Left ventricle myocardium inferior (tissue), 1 donor: ENCODE measurements at places on chromosomes 12 and 14.

DNA sequence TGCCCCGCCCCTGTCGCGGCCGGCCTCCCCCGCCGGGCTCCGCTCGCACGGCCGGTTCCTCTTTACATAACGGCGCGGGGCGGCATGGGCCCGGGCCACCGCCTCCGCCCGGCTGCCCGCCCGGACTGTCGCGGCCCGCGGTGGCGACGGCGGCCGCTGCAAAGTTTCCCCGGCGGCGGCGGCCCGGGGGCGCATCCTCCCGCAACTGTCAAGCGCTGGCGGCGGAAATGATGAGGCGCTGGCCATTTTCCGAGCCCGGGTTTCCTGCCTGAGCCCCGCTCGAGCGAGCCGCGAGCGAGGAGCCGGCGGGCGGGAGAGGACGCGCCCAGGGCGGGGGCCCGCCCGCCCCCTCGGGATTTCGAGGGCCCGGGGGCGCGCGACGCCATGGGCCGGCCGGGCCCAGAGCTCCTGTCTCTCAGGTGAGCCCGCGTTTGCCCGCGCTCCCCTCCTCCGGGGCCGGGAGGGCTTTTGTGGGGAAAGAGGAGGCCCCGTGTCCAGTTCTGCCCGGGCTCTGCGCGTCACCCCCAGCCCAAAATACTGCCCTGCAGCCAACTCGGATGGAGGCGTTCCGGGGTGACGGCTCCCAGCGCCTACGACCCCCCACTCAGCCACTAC, at the start of gene SH2B3:
TSS of gene SH2B3 (plus strand) at position 65 of the 615 bp plus-strand sequence. CDS start 12,223 bp downstream, outside the sequence.
- peak within 1 kb of the TSS; percentile 96 for H3K4me3 ChIP-seq
- peak within 1 kb of the TSS; percentile 97 for H3K27ac ChIP-seq
- H3K4me1 ChIP-seq: peaks cover 85% of the 10 kb centered on the region
- no peaks in the 10 kb centered on the region for H3K27me3 ChIP-seq
- DNase-seq: no peak

GRCh38 chr12:126668961-126669360, 1598.0 kb upstream of the TMEM132C start:
- DNase-seq: no peak
- no peaks in the 10 kb centered on the region for H3K4me1 ChIP-seq
- H3K27ac ChIP-seq: no peak overlapping the region
- H3K27me3 ChIP-seq: peaks cover 10% of the 10 kb centered on the region
- H3K4me3 ChIP-seq: no peak overlapping the region
- H3K36me3 ChIP-seq: no peaks in the 10 kb centered on the region

DNA sequence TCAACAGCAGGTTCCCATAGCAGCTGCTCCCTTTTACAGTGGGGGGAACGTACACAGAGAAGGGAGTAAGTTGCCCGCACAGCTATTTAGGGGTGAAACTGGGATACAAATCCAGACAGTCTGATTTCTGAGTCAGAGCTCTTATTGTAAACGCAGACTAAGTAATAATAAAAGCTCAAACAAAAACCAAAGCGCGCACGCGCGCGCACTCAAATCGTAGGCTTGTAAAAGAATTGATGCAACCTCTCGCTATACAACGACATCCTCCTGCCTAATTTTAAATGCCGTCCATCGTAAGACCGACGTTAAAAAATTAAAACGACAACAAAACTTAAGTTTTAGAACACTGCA, 747 bp upstream of the DACT1 start:
- H3K27ac ChIP-seq: peak overlapping the region; percentile 90
- peaks cover 13% of the 10 kb centered on the region for H3K27me3 ChIP-seq
- peaks cover 49% of the 10 kb centered on the region for H3K4me1 ChIP-seq
- H3K36me3 ChIP-seq: no peaks in the 10 kb centered on the region

DNA sequence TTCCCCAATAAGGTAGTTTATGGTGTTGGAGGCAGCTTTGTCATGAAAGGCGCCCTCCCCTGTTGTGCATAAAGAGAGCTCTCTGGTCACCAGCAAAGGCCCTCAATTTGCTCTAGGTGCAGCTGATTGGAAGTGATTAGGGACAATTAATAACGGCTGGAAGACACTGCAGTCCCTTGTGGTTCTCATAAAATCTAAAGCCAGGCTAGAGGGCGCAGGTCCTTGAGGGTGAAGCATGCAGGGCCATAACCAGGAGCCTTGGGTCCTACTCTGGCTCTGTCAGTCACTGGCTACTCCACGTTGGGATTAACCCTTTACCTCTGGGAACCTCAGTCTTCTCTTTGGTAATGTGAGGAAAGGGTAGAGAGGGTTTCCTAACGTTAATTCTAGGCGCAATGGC, 1.9 kb downstream of the DAAM1 start:
- DNase-seq: no peak
- no peaks in the 10 kb centered on the region for H3K36me3 ChIP-seq
- H3K4me1 ChIP-seq: peaks cover 79% of the 10 kb centered on the region
- peak overlapping the region; percentile 96 for H3K27ac ChIP-seq
- peak overlapping the region; percentile 97 for H3K4me3 ChIP-seq

DNA sequence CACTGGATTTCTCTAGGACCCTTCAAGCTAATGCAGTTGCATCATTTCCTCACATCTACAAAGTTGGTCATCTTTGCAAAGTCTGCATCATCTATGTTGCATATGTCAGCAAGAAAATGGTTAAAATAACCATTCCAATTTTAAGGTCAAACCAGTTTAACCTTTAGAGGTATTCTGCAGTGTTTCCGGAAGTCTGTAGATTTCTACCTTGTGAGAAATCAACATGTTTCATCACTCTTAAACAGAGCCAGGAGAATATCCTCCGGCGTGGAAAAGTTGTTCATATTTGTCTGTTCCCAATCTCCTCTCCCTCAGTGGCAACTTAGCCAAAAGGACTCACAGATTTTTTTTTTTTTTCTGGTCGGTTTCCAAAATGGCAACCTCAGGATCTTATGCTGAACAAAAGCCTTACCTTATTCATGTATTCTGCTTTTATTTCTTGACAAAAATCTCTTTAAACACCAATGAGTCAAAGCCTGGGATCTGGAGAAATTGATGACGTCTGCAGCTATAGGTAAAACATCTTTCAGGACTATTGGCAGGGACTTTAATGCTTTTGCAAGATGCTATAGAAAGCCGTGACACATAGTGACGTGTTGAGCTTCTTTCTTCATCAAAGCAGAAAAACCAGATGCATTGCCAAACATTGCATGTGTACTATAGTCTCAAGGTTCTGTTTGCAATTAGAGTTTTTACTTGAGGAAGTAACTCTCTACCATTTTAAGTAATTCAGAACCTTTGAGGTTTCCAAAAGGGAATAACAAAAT, 16.0 kb upstream of the CDK17 start:
- H3K36me3 ChIP-seq: no peaks in the 10 kb centered on the region
- no peaks in the 10 kb centered on the region for H3K4me1 ChIP-seq
- no peak for DNase-seq
- no peak overlapping the region for H3K4me3 ChIP-seq
- H3K27me3 ChIP-seq: no peaks in the 10 kb centered on the region

- no peak for DNase-seq
- no peak overlapping the region for H3K4me3 ChIP-seq
- H3K27ac ChIP-seq: no peak overlapping the region
- peaks cover 34% of the 10 kb centered on the region for H3K27me3 ChIP-seq
These were observed 776.8 kb downstream of the NRXN3 start for GRCh38 chr14:78946949-78947348.

DNA sequence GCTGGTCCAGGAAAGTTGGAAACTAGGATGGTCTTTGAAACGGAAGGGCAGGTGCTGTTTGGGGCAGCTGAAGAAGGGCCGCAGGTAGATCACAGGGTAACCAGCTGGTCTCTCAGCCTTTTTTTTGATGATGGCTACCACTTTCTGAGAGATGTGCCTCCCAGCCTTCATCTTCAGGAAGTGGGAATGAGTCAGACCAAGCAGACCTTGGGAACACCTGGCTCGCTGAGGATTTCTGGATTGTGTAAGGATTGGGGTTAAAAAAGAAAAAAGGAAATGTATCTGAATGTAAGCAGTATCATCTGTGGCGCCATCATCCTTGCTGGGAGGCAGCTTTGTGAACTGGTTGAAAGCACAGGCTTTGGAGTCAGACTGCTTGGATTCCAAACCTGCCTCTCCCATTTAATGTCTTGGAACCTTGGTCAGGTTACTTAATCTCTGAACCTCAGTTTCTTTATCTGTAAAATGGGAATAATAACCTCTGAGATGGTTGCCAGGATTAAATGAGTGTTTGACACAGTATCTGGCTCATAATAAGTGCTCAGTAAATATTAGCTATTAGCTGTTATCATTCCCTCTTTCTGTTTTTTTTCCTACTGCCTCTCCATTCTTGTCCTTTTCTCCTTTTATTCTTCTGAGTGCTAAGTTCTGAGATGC, 1.7 kb downstream of the PRPF40B start:
- H3K27me3 ChIP-seq: no peaks in the 10 kb centered on the region
- DNase-seq: no peak
- H3K4me1 ChIP-seq: peaks cover 24% of the 10 kb centered on the region
- H3K4me3 ChIP-seq: no peak overlapping the region
- H3K36me3 ChIP-seq: no peaks in the 10 kb centered on the region

DNA sequence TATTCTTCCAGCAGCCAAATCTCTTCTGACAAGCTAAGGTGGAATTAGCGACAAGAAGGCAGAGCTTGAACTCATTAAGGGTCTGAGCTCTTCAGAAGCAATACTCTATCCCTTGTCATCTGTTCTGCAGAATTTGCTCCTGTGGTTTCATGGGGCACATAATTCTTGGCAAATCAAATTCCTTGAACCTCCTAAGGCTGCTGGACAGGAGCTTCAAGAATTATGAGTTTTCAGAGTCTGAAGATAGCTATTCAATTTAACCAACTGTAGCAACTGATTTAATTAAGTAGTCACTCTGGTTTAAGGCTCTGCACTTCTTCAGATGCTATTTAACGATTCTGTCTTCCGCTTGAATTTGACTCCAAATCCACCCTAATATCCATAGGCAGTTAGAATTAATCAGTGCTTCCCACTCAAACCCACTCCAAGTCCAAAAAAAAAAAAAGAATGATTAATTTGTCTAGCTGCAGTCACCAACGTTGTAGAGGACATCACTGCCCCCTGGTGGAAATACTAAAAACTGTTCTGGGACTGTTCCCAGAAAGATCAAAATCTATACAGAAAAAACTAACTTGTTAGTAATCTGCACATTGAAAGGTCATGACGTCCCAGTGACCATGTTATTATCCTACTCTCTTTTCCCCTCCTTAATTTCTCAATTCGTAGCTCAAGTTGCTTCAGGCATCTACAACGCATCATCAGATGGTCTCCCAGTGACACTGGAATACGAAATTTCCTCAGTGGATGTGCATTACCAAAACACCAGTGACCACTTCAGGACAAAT, 169.9 kb downstream of the KIF21A start:
- DNase-seq: no peak
- no peak overlapping the region for H3K27ac ChIP-seq
- peaks cover 12% of the 10 kb centered on the region for H3K27me3 ChIP-seq
- no peaks in the 10 kb centered on the region for H3K4me1 ChIP-seq

DNA sequence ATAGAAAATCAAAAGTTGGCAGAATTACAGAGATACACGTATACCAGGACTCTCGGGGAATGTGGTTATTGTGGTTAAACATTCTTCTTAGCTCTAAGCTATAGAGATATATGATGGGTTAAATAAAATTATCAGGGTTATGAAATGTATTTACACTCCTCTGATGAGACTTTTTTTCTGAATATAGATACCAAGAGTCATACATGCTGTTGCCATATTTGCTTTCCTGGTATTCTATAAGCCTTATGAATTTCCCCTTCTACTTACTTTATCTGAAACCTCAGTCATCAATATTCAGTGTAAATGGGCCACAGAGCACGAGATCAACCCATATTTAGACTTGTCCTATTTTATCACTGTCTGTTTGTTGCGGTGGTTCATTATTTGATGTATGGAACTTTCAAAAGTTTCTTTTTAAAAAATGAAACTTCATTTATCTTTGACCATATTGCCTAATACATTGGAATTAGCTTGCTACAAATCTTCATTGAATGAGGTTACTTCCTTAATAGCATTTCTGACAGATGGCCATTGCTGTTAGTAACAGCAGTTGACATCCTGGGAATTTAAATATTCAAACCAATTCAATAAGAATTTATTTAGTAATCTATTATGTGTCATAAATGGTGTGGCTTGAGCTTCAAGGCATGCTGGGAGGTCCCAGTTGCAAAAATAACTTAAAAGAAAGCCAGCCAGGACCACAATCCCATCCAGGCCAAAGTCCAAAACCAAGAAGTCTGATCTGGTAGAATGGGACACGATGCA, 393.5 kb downstream of the PCNX1 start:
- H3K36me3 ChIP-seq: no peaks in the 10 kb centered on the region
- H3K4me3 ChIP-seq: no peak overlapping the region
- H3K4me1 ChIP-seq: no peaks in the 10 kb centered on the region
- H3K27me3 ChIP-seq: no peaks in the 10 kb centered on the region
- DNase-seq: no peak

GRCh38 chr12:3302401-3303041, 188.5 kb upstream of the PRMT8 start:
- no peak overlapping the region for H3K4me3 ChIP-seq
- H3K27ac ChIP-seq: no peak overlapping the region
- no peak for DNase-seq
- H3K27me3 ChIP-seq: no peaks in the 10 kb centered on the region

GRCh38 chr12:76284816-76285750, 63.1 kb downstream of the BBS10 start:
- no peaks in the 10 kb centered on the region for H3K27me3 ChIP-seq
- no peaks in the 10 kb centered on the region for H3K36me3 ChIP-seq
- H3K4me1 ChIP-seq: no peaks in the 10 kb centered on the region
- no peak overlapping the region for H3K4me3 ChIP-seq

DNA sequence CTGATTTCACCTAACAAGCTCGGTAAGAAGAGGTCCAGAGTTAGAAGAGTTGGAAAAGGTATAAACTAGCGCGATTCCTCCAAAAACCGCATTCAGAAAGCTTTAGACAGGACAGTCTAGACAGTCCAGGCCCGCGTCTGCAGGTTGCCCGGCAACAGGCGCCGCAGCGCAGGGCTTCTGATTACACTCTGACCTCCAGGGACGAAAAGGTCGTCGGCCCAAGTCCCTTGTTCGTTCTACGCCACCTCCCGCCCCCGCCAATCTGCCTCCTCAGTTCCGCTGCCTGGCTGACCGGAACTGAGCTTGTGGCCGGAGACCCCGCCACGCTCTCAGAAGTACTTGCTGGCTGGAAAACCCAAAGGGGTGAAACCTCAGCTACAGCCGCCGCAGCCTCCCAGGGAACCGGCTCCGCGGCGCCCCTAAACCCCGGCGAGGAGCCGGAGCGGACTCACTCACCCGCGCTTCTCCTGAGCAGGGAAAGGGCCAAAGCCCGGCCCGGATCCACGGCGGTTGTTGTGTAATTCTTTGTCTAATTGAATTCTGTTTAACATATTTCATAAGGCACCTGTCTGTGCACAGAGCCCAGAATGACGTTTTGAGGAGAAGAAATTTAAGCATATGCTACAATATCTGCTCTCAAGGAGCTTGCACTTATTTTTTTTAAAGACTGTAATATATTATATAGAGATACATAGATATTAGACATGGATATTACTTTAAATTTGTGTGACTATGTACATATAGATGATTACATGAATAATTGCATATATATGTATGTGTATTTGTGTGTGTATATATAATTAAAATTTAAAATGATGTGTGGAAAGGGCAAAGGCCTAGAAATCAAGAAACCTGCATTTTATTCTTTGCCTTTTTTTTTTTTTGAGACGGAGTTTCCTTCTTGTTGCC, at the start of gene CAPS2:
TSS of gene CAPS2 (minus strand) at position 407 of the 909 bp plus-strand sequence. CDS start 3,826 bp downstream, outside the sequence.
- H3K36me3 ChIP-seq: no peaks in the 10 kb centered on the region
- H3K27me3 ChIP-seq: no peaks in the 10 kb centered on the region
- peak within 1 kb of the TSS; percentile 72 for H3K4me3 ChIP-seq
- peak within 1 kb of the TSS; percentile 82 for H3K27ac ChIP-seq
- peaks cover 21% of the 10 kb centered on the region for H3K4me1 ChIP-seq
